Mucosa of descending colon (tissue), 3 donors: ENCODE measurements at places on chromosomes 2 and 18. TPM values are rescaled to one million over a fixed set of nuclear protein-coding genes. Genes with fewer than 3 reads are reported as not detected.

The FAHD2B gene
- 6.1 TPM for total RNA-seq

The TXNDC9 gene
- 21.5 TPM for total RNA-seq

DNA sequence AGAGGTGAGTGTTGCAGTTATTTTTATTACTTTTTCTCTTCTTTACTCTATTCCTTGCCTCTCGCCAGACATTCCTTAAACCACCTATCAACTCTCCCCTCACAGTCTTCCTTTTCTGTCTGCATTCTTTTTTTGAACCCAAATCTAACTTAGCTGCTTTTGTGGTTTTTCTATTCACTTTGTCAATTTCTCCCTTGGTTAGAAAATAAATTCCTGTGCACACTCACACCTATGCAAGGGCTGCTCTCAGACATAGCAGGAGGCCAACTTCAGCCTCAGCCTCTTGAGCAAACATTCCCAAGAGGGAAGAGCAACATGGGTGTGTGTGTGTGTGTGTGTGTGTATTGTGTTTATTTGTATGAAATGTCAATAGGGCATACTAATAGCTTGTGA lies 808.6 kb downstream of the RNF144A start:
- no peak for DNase-seq

DNA sequence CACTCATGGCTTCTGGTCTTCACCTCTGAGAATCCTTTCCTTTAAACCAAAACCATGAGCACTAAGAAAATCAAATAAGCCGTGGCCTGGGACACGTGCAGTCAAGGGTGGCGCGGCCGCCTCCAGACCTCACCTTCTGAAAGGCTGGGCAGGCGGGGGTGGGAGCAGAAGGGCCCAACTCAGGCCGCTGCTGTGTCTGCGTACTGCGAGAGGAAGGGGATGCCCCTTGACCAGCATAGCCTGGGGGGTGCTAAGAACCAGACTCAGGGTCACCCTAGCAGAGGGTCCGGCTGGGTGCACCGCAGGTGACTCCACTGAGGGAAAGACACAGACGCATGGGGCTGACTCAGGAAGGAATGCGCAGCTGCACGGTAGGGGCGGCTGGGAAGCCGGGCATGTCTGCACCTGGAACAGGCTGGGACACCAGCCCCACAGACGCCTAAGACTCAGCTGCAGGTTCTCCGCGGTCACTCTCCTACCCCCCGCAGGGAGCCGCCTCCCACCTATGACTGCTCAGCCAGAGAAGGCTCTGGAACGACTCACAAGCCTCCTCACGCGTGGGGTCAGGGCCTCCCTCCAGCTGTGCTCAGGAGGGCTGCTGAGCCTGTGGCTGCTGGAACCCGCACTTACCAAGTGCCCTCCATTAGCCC lies 432.4 kb upstream of the MYT1L start:
- DNase-seq: no peak

GRCh38 chr2:40458271-40458794 lies 6.4 kb upstream of the SLC8A1 start:
- DNase-seq: no peak

- DNase-seq: no peak
Observed at GRCh38 chr2:15432642-15433256, 128.4 kb downstream of the NBAS start.
